Natural killer cell (primary cell): ENCODE measurements at places on chromosomes 6 and 20. TPM values are rescaled to one million over a fixed set of nuclear protein-coding genes. Genes with fewer than 3 reads are reported as not detected.
A peak's percentile ranks its signal among the peaks of the same experiment; 100 is the strongest.

Gene KIF25
- total RNA-seq, result not detected

- H3K36me3 ChIP-seq, result no peaks in the 10 kb centered on the region
- no peaks in the 10 kb centered on the region for H3K27me3 ChIP-seq
- DNase-seq, result no peak
- H3K27ac ChIP-seq, result no peak overlapping the region
- no peaks in the 10 kb centered on the region for H3K4me1 ChIP-seq
These were observed 309.0 kb upstream of the CHD6 start for GRCh38 chr20:41927189-41927588.

Gene PPIL6
- total RNA-seq, result 0.40 TPM

DNA sequence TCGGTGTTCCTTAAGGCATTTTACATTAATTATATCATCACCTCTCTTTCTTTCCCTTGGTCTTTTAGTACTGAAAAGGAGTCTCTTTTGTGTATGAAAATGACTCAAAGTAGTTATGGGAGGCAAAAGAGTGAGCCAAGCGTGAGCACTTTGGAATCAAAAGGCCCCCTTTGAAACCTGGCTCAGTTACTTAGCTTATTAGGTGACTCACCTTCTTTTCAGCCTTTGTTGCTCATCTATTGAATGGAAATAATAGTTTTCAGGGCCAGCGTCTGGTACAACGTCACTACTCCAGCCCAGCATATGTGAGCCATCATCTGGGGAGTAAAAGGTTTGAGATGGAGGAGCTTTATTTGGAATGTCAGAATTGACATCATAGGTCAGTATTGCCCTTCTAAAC lies 147.4 kb upstream of the SCGN start:
- H3K27ac ChIP-seq, result no peak overlapping the region
- DNase-seq, result no peak
- H3K4me3 ChIP-seq, result no peak overlapping the region
- peaks cover 2% of the 10 kb centered on the region for H3K27me3 ChIP-seq
- no peaks in the 10 kb centered on the region for H3K4me1 ChIP-seq
- H3K36me3 ChIP-seq, result no peaks in the 10 kb centered on the region

Gene VARS2
- total RNA-seq, result 36.7 TPM

DNA sequence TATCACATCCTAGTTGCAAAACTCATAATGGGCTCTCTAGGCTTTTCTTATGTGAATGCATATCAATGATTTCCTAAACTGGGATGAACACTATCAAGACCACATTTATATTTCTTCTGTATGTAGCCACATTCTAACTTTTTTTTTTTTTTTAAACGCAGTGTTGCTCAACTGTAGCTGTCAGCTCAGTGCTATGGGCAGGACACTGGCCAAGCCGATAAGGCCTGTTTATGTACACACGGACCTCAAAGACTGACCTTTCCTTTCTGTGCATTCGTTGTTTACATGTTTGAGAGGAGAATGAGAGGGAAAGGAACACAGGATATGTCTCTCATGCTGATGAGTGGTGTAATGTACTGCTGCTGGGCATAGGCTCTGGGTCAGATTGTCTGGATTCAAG lies 75.1 kb upstream of the B3GAT2 start:
- no peak overlapping the region for H3K4me3 ChIP-seq
- DNase-seq, result no peak
- H3K36me3 ChIP-seq, result no peaks in the 10 kb centered on the region
- no peaks in the 10 kb centered on the region for H3K4me1 ChIP-seq
- no peak overlapping the region for H3K27ac ChIP-seq

- no peaks in the 10 kb centered on the region for H3K36me3 ChIP-seq
- H3K4me1 ChIP-seq, result peaks cover 44% of the 10 kb centered on the region
- no peak for DNase-seq
- no peak overlapping the region for H3K27ac ChIP-seq
- H3K4me3 ChIP-seq, result peak overlapping the region; percentile 4
These were observed 4.9 kb upstream of the DLL1 start for GRCh38 chr6:170295510-170296422.
